Calu3 (cell line): ENCODE measurements at places on chromosomes 11 and 22.

DNA sequence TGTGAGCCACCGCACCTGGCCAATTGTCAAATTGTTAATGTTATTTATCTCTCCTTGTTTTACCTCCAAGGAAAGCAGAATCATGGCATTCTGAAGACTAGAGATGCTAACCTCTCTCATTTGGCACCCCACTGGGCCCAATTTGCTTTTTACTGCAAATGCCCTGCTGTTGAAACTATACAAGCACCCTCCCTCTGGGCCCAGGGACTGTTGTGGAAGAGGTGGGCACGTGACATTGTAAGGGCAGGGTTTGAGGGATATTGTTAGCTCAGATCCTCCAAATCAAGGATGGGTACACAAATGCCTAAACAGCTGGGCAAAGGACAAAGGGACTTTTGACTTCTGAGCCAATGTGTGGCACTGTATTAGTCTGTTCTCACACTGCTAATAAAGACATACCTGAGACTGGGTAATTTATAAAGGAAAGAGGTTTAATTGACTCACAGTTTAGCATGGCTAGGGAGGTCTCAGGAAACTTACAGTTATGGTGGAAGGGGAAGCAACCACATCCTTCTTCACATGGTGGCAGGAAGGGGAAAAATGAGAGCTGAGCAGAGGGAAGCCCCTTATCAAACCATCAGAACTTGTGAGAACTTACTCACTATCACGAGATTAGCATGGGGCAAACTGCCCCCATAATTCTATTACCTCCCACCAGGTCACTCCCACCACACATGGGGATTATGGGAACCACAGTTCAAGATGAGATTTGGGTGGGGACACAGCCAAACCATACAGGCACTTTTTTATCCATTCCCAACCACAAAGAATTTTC is 6.5 kb upstream of the ALDH3B2 start:
- peaks cover 8% of the 10 kb centered on the region for H3K36me3 ChIP-seq
- no peaks in the 10 kb centered on the region for H3K27me3 ChIP-seq
- DNase-seq = no peak

- no peak overlapping the region for H3K27ac ChIP-seq
- no peaks in the 10 kb centered on the region for H3K36me3 ChIP-seq
- H3K4me1 ChIP-seq = peaks cover 8% of the 10 kb centered on the region
- H3K4me3 ChIP-seq = no peak overlapping the region
Measured at GRCh38 chr11:129922674-129923073, 27.3 kb upstream of the NFRKB start.

GRCh38 chr11:130181295-130182272 is 22.0 kb downstream of the ST14 start:
- H3K4me1 ChIP-seq = peaks cover 42% of the 10 kb centered on the region
- peak overlapping the region; percentile 26 for H3K4me3 ChIP-seq
- no peaks in the 10 kb centered on the region for H3K27me3 ChIP-seq
- H3K27ac ChIP-seq = peak overlapping the region; percentile 61
- DNase-seq = no peak

DNA sequence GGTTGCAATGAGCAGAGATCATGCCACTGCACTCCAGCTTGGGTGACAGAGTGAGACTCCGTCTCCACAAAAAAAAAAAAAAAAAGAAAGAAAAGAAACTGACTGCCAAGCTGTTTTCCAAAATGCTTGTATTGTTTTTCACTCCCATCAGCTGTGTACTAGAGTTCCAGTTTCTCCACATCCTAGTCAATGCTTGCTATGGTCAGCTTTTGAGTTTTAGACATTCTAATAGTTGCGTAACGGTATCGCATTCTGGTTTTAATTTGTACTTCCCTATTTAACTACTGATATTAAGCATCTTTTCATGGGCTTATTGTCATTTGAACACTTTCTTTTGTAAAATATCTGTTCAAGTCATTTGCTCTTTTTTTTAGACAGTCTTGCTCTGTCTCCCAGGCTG is 55.7 kb downstream of the TSPAN18 start:
- H3K4me3 ChIP-seq = no peak overlapping the region
- H3K27me3 ChIP-seq = peaks cover 76% of the 10 kb centered on the region
- H3K4me1 ChIP-seq = no peaks in the 10 kb centered on the region
- no peak overlapping the region for H3K27ac ChIP-seq
- no peaks in the 10 kb centered on the region for H3K36me3 ChIP-seq
- no peak for DNase-seq

GRCh38 chr11:68523743-68524142 is 63.2 kb downstream of the PPP6R3 start:
- H3K27me3 ChIP-seq = no peaks in the 10 kb centered on the region
- peaks cover 61% of the 10 kb centered on the region for H3K36me3 ChIP-seq
- no peak for DNase-seq
- H3K4me1 ChIP-seq = peaks cover 43% of the 10 kb centered on the region

DNA sequence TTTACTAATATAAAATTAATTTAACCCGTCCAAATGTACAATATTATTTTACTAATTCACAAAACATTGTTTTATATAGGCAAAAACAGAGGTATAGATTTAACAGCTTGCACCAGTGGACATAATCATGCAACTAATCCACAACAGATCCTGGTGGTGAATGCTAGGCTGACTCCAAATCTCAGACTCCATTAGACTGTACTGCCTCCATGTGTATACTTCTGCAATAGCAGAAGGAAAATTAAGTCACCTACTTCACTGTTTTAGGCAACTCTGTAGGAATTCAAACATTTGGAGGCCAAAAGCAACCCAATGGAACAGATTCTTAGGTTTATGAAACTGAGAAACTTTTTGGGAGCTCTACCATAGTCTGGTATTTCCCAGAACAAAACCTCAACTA is 30.0 kb upstream of the RAB39A start:
- H3K27me3 ChIP-seq = peaks cover 18% of the 10 kb centered on the region
- no peaks in the 10 kb centered on the region for H3K36me3 ChIP-seq
- H3K4me3 ChIP-seq = no peak overlapping the region

- no peak overlapping the region for H3K4me3 ChIP-seq
- H3K27ac ChIP-seq = no peak overlapping the region
- no peaks in the 10 kb centered on the region for H3K27me3 ChIP-seq
- H3K36me3 ChIP-seq = peaks cover 23% of the 10 kb centered on the region
- DNase-seq = no peak
- H3K4me1 ChIP-seq = no peaks in the 10 kb centered on the region
Measured at GRCh38 chr22:41425660-41426365, 20.8 kb downstream of the TOB2 start.

- no peaks in the 10 kb centered on the region for H3K27me3 ChIP-seq
- H3K4me1 ChIP-seq = peaks cover 10% of the 10 kb centered on the region
Measured at GRCh38 chr11:75919525-75919924, 104.5 kb downstream of the UVRAG start.

GRCh38 chr22:37171662-37172061 is 16.4 kb downstream of the C1QTNF6 start:
- no peak overlapping the region for H3K4me3 ChIP-seq
- H3K4me1 ChIP-seq = peaks cover 25% of the 10 kb centered on the region
- H3K27ac ChIP-seq = no peak overlapping the region
- no peak for DNase-seq
- H3K36me3 ChIP-seq = peaks cover 10% of the 10 kb centered on the region

DNA sequence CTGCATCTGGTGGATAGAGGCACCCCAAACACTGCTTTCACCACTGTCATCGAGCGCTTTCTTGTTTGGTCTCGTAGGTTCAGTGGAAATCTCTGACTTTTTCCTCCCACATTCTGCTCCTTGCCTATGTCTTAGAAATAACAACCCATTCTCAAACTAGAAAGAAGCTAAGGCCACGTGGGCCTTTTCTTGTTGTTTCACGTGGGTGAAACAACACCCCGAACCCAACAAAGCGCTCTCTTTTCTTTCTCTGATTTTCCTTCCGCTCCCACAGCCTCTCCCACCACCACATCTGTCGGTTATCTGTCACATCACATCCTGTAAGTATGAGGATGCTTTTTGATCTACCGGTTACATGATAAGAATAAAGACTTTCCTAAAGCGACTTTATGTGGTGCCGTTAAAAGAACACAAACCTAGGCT is 77.1 kb downstream of the LINC01488 start:
- no peak overlapping the region for H3K4me3 ChIP-seq
- H3K27me3 ChIP-seq = no peaks in the 10 kb centered on the region
- H3K27ac ChIP-seq = no peak overlapping the region
- DNase-seq = no peak
- no peaks in the 10 kb centered on the region for H3K36me3 ChIP-seq

GRCh38 chr11:65506290-65506771 is 7.5 kb downstream of the MALAT1 start:
- peaks cover 9% of the 10 kb centered on the region for H3K27me3 ChIP-seq
- no peak overlapping the region for H3K27ac ChIP-seq
- H3K4me3 ChIP-seq = no peak overlapping the region
- peaks cover 4% of the 10 kb centered on the region for H3K36me3 ChIP-seq
- DNase-seq = no peak

DNA sequence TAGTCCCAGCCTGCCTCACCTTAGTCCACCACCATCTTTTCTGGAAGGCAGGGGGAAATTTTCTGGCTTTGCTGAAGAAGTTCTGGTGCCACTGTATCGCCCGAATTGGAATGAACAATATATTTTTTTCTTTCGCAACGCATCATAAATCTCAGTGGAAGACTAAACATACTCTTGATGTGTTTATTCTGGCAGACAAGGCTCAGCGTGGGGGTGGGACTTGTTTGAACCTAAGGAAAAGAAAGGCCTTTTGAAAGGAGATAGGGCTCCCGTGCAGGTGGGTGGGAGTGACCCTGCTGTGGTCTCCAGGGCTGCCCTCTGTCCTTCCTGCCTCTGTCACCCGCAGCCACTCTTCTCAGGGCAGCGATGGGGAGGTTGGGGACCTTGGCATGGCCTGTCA is 42.5 kb downstream of the CD82 start:
- no peak for DNase-seq
- H3K36me3 ChIP-seq = no peaks in the 10 kb centered on the region
- H3K27ac ChIP-seq = no peak overlapping the region

DNA sequence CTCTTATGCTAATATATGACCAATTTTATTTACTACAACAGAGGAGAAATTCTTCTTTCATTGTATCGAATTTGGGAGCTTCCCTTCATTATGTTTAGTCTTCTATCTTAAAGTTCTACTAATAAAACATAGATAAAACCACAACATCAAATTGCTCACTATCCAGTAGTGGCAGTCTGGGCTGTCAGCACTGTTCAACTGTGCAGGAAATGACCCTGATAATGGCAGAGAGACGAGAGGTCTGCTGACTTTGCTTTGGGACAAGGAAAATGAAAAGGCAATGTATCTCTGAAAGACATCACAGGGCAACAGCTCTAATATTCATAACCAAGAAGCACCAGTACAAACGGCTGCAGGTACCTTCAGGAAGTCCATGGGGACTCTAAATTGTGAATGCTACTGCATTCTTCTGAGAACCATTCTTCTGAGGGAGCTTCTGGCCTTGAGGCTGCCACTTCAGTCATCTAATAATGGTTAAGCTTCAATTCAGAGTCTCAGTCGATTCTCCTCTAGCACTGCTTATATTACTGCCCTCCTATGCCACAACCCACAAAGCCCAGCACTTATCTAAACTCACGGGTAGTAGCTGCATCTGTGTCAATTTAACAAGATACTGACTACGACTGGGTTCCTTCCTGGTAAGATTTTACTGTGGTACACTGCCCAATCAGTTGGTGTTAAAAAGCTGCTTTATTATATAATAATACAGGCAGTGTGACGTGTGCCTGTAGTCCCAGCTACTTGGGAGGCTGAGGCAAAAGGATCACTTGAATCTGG is 44.2 kb downstream of the CKAP5 start:
- H3K27me3 ChIP-seq = no peaks in the 10 kb centered on the region
- no peak overlapping the region for H3K27ac ChIP-seq
- H3K36me3 ChIP-seq = peaks cover 22% of the 10 kb centered on the region
- no peaks in the 10 kb centered on the region for H3K4me1 ChIP-seq

DNA sequence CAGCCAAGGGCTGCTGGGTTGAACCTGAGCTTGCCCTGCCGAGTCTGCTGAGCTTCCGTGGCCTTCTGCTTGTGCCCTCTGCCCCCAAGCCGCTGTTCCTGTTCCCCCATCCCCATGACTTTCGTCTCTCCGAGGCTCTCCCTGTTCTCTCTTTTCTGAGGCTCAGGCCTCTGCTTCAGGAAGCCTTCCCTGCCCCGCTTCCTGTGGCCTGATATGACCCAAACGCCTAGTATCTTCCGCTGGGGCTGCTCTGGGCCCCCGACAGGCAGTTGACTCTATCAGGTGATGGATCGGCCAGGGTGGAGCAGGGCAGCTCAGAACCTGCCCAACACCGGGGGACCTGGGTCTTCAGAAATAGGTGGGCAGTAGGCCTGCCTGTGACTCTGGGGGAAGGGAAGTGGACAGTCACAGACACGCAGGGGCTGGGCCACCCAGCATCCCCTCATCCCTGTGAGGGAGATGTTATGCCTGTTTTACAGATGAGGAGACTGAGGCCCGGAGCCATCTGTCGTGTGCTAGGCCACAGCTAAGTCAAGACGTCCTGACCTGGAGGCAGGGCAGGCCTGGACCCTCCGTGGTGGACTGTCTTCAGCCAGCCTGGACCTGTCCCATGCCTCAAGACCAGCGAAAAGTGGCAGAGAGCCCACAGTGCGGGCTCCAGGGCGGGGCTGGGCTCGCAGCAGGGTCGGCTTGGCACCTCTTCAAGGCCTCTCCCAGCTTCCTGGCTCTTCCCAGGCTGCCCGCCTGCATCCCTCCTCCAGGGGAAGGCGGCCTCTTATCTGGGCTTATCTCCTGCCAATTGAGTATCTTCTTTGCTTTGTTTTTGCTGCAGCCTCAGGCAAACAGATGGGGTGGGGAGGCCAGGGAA is 16.2 kb downstream of the BAD start:
- H3K36me3 ChIP-seq = peaks cover 58% of the 10 kb centered on the region
- H3K27me3 ChIP-seq = no peaks in the 10 kb centered on the region
- H3K4me1 ChIP-seq = peaks cover 18% of the 10 kb centered on the region
- peak overlapping the region; percentile 94 for H3K4me3 ChIP-seq

DNA sequence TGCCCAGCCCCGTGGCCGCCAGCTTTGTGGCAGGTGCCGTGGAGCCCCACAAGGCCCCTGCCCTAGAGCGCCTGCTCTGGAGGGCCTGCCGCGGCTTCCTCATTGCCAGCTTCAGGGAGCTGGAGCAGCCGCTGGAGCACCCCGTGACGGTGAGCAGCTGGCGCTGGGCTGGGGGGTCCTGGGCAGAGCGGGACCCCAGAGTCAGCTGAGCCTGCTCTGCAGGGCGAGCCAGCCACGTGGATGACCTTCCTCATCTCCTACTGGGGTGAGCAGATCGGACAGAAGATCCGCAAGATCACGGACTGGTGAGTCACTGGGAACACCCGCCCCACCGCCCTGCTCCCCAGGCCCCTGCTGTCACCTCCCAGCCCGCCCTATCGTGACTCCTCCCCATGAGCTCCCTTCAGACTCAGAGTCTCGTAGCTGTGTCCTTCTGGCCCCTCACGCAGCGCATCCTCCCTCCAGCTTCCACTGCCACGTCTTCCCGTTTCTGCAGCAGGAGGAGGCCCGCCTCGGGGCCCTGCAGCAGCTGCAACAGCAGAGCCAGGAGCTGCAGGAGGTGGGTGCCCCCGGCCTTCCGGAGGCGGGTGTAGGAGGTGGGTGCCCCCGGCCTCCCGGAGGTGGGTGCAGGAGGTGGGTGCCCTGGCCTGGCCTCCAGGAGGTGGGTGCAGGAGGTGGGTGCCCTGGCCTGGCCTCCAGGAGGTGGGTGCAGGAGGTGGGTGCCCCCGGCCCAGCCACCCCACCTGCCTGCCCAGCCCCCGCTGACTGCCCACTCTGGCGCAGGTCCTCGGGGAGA is 4.7 kb downstream of the TCIRG1 start:
- H3K4me3 ChIP-seq = no peak overlapping the region
- no peak for DNase-seq
- peaks cover 12% of the 10 kb centered on the region for H3K36me3 ChIP-seq
- H3K4me1 ChIP-seq = peaks cover 10% of the 10 kb centered on the region
